Activated CD4-positive, alpha-beta T cell treated with anti-CD3 and anti-CD28 coated beads for 4 hours (primary cell): ENCODE measurements at places on chromosomes 7 and 10.

GRCh38 chr10:89985446-89985845 is 284.1 kb downstream of the KIF20B start:
- no peak for DNase-seq

GRCh38 chr10:60312818-60313588 is 76.7 kb downstream of the ANK3 start:
- DNase-seq: no peak

- no peak for DNase-seq
Observed at GRCh38 chr7:16422917-16423316, 1.6 kb upstream of the CRPPA start.

DNA sequence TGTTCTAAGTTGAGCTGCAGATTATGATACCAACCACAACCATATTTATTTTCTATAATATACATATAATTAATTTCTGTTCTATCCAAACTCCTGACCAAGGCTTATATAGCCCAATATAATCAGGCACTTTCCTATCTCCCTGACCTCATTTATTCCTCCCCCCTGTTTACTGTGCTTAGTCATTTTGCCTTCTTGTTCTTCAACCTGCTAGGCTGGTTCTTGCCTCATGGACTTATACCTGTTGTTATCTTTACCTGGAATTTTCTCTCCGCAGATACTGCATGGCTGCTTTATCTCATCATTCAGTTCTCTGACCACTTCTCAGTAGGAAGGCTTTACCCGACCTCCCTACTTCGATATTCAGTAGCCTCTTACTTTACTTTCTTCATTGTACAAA is 24.9 kb upstream of the FAM3C start:
- no peak for DNase-seq

DNA sequence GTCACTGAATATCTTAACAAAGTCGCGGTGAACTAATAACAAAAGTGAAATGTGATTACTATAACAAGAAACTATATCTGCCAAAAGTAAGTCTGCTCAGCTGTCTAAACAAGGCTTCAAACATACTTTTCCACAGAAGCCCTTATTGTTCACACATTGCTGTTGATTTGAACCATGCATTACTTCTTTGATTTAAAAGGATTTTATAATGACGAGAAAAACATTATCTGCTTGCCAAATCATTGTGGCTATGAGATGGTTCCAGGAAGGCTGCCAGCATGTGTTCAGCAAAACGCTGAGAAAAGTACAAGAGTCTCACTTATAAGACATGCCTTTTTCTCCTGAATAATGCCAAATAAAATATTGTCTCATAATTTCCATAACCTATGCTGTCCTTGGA is 24.4 kb downstream of the RNF133 start:
- no peak for DNase-seq

DNA sequence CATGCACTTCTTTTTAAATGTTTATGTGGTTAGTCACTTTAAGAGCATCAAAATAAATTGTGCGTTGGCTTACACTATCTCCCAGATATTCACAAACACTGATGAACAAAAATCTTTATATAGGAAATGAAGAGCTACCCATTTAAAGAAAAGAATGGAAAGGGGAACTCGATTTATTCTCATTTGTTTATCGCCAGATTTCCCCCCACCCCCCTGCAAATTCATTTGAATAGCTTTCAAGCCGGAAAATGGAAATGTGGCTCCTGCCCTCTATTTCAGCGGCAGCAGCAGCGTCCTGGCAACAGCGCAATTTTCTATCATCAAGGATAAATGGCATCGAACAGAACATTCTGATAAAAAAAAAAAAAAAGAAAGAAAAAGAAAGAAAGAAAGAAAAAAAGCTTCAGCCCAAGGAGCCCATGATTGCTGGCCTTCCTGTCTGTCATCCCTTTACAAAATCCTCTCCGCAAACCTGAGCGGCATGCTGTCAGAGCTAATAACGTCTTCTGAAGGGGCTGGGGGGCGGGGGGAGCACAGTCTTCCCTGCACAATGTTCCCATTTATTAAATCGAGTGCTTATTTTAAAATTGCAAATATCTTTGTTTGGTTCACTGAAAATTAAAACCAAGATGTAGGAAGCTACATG is 13.7 kb upstream of the DLX6 start:
- no peak for DNase-seq
